ENCODE measurements at places on chromosomes 6 and 20.

DNA sequence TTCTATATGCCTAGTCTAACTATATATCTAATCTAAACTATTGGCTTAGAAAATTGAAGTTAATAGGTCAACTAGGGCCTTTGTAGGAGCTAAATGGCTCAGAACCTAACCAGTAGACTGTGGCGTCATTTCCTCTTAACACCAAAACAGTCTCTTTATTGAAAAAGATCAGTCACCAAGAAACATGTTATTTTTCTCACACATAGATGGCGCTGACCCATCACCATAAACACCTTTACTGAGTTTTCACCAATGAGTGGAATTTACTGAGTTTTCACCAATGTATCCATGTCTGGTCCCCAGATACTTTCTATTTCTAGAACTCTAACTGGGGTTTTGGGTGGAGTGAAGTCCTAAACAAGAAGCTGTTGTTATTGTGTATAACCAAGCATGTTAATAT lies 636.0 kb downstream of the BCKDHB start:
- DNase-seq: no peak

GRCh38 chr6:47792216-47792733 lies 10.4 kb downstream of the OPN5 start:
- DNase-seq: no peak

DNA sequence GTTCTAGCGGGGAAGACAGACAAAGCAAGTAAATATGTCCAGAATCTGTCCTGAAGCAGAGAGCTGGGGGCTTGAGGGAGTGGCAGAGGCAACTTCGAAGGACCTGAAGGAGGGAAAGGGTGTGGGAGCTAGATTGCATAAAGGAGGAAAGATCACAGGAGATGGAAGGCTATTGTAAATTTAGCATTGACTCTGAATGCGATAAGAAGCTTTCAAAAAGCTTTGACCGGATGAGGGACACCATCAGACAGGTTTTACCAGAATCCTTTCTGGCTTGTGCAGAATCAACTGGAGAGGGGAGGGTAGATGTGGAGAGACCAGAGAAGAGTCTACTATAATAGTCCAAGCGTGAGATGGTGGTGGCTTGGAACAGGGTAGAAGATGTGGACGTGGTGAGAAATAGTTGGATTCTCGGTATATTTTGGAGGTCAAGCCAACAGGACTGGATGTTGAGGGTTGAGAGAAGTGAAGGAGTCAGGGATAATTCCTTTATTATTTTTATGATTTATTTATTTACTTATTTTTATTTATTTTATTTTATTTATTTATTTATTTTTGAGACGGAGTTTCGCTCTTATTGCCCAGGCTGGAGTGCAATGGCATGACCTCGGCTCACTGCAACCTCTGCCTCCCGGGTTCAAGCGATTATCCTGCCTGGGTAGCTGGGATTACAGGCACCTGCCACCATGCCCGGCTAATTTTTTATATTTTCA lies 19.9 kb upstream of the RIPOR3 start:
- DNase-seq: no peak

GRCh38 chr20:13546497-13547131 lies 92.1 kb downstream of the TASP1 start:
- peak; percentile 38 for DNase-seq

GRCh38 chr6:169723200-169723909 lies 945 bp downstream of the PHF10 start:
- DNase-seq: peak; percentile 48

Measured in activated T-cell treated with anti-CD3 and anti-CD28 coated beads for 24 hours (primary cell).